Stimulated activated CD4-positive, alpha-beta T cell treated with anti-CD3 and anti-CD28 coated beads, Interleukin-4, amount 100 ng/mL, for 48 hours (primary cell): ENCODE measurements at places on chromosomes 7 and 10.

DNA sequence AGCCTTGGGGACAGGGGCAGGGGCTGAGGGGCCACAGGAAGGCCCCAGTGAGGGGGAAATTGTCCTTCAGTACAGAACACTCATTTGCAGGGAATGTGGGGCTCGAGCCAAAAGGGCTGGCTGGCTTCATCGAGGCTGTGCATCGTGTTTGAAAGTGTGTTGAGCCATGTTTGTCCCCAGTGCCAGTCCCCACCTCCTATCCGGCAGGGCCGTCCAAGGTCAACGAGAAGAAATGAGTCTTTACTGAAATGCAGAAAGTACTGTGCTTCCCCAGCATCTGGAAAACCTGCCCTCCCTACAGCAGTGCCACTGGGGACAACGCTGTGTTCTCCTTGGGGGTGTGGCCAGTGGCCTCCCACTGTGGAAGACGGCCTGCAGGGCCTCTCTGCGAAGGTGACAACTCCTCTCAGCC lies 214.1 kb downstream of the KLF6 start:
- no peak for DNase-seq

GRCh38 chr10:29784175-29784773 lies 149.5 kb upstream of the SVIL start:
- DNase-seq = no peak

GRCh38 chr10:63644418-63645142 lies 123.4 kb downstream of the REEP3 start:
- DNase-seq = no peak

- DNase-seq = peak; percentile 22
Observed at GRCh38 chr10:80260295-80261243, 28.9 kb downstream of the MAT1A start.

DNA sequence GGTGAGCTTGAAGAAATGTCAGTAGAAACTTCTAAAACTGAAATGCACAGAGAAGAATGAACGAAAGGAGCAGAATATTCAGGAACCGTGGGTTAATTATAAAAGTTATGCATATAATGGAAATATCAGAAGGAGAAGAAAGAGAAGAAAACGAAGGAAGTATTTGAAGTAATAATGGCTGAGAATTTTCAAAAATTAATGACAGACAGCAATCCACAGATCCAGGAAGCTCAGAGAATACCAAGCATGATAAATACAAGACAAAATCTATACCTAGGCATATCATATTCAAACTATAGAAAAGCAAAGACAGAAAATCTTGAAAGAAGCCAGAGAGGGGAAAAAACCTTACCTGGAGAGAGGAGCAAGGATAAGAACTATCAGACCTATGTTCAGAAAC lies 16.5 kb upstream of the MCM10 start:
- no peak for DNase-seq
